ENCODE measurements at places on chromosomes 12 and 14.

DNA sequence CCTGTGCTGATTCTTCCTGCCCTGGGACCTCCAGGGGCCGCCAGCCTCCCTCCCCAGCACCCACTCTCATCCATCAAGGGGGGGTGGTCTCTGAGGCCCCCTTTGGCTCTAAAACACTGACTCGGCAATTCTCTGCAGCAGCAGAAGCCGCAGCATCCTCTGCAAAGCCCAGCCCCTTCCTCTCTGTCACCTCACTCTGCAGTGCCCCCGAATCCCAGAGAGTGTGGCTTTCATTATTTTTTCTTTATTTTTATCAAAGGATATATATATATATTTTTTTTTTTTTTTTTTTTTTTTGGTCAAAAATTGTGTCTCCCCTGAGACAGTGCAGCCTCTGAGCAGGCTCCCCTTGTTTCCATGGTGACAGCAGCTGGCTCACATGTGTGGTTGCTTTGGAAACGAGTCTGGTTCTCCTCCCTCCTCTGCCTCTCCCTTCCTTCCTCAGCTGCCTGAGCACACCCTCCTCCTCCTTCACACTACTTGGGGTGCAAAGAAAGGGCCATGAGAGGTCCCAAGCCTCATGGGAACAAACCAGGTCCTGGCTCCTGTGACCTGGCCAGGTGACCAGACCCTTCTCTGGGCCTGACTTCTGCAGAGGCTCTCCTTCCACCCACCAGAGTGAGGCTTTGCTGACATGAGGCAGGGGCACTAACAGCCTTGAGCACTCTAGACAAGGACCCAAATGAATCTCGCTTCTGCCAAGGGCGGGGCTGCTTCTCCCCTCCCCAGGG, 100.5 kb downstream of the LRRC74A start:
- peak; percentile 52 for DNase-seq

DNA sequence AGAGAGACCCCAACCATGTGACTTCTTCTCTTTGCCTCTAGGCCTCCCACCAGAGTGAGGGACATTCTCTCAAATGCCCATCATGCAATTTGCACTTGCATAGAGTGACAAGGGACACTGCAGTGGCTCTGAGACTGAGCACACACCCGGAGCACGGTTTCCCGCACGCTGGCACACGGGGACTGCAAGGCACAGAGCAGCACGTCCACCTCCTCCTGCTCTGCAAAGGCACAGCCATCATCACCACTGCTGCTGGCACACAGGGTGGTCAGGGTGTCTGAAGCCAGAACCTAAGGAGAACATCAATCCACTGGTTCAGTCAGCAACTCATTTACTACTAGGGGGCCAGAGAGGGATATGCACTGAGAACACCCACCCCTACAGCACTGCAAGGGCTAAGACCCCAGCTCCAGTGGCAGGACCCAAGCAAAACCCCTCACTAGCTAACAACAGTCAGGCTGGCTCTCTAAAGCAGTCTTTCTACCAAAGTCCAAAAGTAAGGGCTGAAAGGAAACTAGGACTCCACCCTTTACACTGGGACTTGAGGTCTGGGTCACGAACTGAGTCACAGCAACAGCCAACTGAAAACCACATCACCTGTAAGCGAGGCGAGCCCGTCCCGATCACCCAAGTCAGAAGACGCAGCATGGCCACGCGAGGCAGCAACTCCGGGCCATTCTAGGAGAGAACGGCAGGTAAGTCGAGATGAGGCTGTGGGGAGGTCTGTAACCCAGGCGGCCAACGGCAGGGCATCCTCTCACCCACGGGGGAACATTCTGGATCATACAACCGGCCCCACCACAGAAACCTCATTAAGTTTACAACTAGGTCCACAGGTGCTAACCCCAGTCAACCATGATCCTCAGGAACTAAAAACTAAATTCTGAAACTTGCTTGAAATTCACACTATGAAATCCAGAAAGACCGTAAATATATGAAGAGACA, 37.9 kb downstream of the GCN1 start:
- DNase-seq, result no peak

DNA sequence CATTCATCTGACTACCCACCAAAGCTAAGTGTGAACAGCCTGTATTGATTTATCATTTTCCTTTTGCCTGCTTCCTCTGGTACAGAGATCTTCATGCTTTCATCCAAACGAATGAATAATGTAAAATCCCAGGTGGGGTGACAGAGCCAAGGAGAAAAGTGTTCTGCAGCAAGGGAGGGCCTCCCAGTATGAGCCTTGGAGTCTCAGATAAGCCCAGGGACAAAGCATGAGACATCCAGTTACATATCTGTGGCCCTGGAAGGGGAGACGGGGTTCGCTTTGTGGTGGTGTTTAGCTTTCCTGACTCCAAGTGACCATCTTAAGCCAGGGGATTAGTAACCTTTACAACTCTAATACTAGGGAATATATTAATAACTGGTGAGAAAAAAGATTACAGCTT, 177.1 kb downstream of the ETV6 start:
- DNase-seq, result no peak

- DNase-seq, result peak; percentile 52
These were observed at the start of gene AKAP5 for GRCh38 chr14:64465191-64465822. TSS of gene AKAP5 (plus strand) at chr14:64465499. CDS start at chr14:64468395, 2,896 bp downstream.

DNA sequence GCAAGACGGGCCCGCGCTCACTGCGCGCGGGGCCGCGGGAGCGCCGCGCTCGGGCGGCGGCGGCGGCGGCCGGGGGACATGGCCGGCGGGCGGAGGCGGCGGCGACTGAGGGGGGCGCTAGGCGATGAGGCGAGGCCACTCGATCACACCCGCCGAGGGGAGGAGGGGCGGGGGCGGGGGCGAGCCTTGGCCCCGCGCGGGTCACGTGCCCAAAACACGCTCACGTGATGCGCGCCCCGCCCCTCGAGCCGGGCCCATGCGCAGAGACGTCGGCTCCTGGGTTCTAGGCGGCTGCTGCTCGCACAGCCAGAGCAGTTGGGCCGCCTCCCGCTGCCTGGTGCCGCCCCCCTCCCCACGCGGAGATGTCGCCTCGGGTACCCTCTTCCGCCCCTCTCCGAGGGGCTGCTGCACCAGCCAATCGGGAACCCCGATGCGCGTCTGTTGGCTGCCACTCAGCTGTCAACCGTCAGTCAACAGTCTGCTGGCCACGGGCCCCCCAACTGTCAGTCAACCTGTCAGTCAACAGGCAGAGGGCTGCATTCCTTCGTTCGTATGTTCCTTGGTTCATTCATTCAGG, at the start of gene SPPL3:
SPPL3 (minus strand) TSS at position 162 of the 577 bp plus-strand sequence. CDS start 491 bp downstream, outside the sequence.
- DNase-seq, result peak; percentile 90

GRCh38 chr12:84397263-84397662, 515.3 kb downstream of the SLC6A15 start:
- no peak for DNase-seq

GRCh38 chr12:113245695-113246477, 24.6 kb downstream of the TPCN1 start:
- DNase-seq, result no peak

- DNase-seq, result no peak
These were observed 9.5 kb upstream of the NAA30 start for GRCh38 chr14:57380935-57381334.

DNA sequence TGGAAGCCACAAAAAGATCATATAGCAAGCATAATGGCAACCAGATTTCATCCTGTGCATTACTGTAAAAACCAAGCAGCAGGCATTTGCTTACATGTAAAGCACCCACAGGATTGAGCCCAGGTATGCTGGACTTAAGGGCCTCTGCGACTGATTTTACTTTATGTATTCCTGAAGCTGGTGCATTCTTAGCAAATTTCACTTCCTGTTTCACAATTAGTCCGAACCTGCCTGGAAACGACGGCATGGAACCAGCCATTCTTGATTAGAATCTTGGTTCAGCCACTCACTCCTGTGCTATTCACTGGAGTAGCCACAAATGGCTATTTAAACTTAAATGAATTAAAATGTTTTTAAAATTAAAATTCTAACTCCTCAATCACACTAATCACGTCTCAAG, 239.2 kb downstream of the NUAK1 start:
- DNase-seq, result no peak

DNA sequence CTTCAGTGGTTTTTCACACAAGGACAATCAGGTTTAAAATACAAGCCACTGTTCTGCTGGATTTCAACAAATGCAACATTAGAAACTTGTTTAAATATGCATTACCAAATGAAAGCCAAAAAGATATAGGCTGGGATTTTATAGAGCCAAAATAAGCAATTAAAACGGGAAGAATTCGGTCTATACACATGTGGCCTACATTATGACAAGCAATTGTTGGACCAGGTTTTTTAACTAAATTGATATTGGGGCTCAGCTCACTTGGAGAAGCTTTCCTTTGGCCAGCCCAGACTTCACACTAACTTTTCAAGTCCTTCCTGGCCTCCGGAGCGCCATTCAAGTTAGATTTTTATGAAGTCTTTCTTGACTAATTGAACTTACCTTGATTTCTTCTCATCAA, 16.9 kb upstream of the PDE3A start:
- DNase-seq, result no peak

GRCh38 chr14:77220246-77221017, 38.8 kb downstream of the TMEM63C start:
- DNase-seq, result no peak

GRCh38 chr14:38127356-38127755, 80.3 kb upstream of the SSTR1 start:
- DNase-seq, result no peak

GRCh38 chr12:96880220-96880619, 26.8 kb upstream of the NEDD1 start:
- DNase-seq, result no peak

DNA sequence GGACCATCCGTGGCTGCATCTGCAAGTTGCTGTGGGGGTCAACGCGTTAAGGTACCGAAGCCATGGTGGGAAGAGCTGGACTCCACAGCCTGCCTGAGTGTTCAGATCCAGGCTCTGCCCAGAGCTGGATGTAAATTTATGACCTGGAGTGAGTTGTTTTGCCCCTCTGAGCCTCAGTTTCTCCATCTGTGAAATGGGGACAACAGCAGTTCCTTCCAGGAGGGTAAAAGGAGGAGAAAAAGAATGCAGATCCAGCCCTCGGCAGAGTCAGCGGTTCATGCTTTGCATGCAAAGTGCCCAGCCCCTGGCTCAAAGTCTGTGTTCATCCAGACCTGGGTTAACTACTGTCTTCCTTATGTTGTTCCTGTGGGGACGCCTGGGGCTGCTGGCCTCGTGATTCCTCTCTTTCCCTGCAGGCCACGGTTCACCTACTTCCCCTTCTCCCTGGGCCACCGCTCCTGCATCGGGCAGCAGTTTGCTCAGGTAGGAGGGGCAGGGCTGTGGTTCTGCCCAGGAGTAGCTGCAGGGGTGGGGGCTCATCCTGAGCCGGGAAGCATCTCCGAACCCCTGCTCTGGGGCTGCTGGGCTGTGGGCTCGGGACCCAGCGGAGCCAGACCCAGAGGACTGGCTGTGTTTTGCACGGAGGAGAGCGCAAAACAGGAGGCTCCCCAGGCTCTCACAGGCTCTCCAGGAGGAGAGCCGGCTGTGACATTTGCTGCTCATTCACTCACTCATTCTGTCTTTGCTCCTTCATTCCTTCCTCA, 41.9 kb downstream of the CYP46A1 start:
- no peak for DNase-seq

- no peak for DNase-seq
These were observed 65.6 kb upstream of the RMST start for GRCh38 chr12:97397008-97397407.

DNA sequence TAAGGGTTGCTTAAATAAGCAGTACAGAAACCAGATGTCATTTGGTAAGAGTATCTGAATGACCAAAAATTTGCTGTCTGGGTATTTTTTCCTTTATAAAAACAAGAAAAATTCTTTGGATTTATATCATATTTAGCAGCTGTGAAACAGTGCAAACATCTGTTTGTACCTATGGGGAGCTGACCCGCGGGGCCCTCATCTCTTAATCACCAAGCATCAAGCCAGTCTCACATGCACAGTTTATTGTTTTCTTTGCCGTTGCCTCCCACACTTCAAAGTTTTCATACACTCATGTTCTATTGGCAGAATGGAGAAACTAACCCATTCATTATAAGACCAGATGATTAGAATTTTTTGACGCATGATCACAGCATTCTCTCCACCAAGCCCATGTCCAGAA, 142.2 kb downstream of the BMP4 start:
- DNase-seq, result no peak

DNA sequence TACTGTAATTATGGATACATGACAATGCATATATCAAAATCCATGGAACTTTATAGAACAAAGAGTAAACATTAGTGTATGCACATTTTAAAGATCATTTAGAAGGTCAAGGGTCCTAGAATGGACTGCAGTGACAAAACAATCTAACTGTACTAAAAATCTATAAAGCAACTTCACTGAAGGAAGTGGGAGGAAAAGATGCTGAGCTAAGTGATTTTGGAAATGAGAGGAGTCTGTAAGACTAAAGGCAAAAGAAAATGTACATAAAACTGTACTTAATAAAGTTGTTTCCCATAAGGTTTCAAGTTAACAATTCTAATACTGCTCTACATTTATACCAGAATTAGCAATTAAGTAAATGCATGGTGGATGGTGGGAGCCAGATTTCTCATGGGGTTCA, 46.9 kb upstream of the HIF1A start:
- DNase-seq, result no peak

GRCh38 chr14:104001003-104001402, 58.7 kb upstream of the RD3L start:
- DNase-seq, result no peak

DNA sequence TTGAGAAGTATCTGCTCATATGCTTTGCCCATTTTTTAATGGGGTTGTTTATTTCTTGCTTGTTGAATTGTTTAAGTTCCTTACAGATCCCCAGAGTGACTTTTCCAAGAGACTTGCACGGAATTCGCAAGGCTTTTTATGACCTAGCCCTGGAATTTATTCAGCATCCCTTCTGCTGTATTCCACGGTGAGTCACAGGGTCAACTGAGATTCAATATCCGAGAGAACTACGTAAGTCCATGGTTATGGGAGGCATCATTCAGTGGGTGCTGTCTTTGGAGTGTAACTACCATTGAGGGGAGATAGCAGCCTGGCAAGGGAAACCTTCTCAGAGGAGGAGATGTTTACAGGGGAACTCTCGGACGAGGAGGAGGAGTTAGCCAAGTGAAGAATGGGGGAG, 20.9 kb upstream of the GPRC5A start:
- DNase-seq, result no peak

GRCh38 chr12:52271158-52271557, 3.3 kb upstream of the KRT86 start:
- DNase-seq, result no peak

DNA sequence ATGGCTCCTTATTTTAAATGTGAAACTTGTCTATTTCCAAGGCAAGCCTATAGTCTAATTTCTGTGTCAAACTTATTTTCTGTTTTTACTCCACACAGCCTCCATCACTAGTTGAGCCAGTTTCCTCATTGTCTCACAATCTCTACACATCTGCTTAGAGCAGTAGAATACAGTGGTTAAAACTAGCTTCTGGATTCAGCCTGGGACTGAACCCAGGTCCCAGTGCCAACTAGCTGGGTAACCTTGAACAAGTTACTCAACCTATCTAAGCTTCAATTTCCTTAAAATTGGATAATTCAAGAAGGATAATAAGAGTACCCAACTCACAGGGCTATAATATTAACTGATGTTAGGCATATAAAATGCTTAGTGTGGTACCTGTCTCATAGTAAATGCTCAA, 304.7 kb upstream of the NPAS3 start:
- no peak for DNase-seq

GRCh38 chr14:104313674-104314073, 175.3 kb downstream of the KIF26A start:
- DNase-seq, result no peak

GRCh38 chr14:74362361-74362915, 14.2 kb downstream of the VRTN start:
- peak; percentile 44 for DNase-seq

All from stimulated activated naive CD4-positive, alpha-beta T cell treated with Interleukin-2 at 50 U/mL for 16 hours (primary cell).